ENCODE measurements at places on chromosomes 2 and 18.
A peak's percentile ranks its signal among the peaks of the same experiment; 100 is the strongest.

GRCh38 chr2:25402477-25402876, 60.8 kb upstream of the DNMT3A start:
- no peak for DNase-seq

- no peak for DNase-seq
These were observed 59.3 kb downstream of the CRACDL start for GRCh38 chr2:98876741-98877140.

- no peak for DNase-seq
These were observed 44.4 kb upstream of the SETBP1 start for GRCh38 chr18:44636241-44636640.

DNA sequence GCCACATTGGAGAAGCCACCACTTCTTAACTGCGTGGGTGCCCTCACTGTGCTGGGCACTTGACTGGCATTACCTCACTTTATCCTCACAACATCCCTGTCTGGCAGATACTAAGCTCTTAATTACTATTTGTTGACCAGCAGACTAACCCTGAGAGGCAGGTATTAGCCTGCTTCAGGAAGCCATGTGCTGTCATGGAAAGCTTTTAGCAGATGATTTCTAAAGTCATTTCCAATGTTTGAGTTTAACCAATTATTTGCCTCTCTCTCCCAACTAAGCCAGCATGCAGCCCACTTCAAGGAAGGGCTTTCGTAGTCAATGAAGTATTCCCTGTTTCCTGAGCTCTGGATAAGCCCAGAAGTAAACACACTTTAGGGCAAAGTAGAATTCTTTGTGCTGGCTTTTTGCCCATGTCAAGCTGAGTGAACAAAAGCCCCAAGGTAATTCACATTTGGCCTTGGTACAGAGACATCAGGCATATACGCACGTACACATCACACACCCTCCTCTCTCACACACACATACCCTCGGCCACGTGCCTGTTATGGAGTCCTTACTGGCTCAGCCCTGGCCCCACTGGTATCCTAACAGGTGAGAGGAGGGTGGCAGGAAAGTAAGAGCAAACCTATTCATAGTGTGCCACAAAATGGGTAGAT, 108.6 kb downstream of the C1D start:
- DNase-seq = no peak

DNA sequence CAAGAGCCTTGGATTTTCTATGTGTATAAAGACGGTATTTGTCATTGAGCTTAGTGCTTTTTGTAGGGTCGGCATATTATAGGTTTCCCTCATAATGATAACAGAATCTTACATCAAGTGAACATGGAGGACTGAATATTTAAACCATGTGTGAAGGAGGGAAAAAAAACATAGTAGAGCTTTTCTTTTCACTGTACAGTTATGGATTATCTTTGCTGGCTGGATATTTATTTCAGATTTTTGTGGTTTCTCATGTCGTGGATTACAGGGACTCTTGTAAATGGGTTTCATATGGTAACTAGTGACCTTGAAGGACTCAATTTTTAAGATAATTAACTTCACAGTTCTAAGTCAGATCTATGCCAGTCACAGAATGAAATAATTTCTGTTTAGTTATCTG, 330.2 kb upstream of the NRP2 start:
- no peak for DNase-seq

- no peak for DNase-seq
These were observed 141.7 kb upstream of the B3GNT2 start for GRCh38 chr2:62054029-62054791.

GRCh38 chr2:206693399-206694137, 24.6 kb downstream of the DYTN start:
- DNase-seq = no peak

GRCh38 chr2:60365556-60365955, 187.9 kb downstream of the BCL11A start:
- no peak for DNase-seq

- DNase-seq = no peak
These were observed 19.9 kb upstream of the BCL2L11 start for GRCh38 chr2:111100765-111101162.

DNA sequence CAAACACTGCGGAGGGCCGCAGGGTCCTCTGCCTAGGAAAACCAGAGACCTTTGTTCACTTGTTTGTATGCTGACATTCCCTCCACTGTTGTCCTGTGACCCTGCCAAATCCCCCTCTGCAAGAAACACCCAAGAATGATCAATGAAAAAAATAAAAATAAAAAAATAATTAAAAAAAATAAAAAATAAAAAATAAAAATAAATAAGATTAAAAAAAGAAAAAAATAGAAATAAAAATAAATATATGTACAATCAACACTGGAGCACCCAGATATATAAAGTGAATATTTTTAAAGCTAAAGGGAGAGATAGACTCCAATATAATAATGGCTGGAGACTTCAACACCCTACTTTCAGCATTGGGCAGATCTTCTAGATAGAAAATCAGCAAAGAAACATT, 23.8 kb upstream of the EML6 start:
- no peak for DNase-seq

- DNase-seq = no peak
These were observed 248.7 kb downstream of the SOX11 start for GRCh38 chr2:5940596-5941535.

DNA sequence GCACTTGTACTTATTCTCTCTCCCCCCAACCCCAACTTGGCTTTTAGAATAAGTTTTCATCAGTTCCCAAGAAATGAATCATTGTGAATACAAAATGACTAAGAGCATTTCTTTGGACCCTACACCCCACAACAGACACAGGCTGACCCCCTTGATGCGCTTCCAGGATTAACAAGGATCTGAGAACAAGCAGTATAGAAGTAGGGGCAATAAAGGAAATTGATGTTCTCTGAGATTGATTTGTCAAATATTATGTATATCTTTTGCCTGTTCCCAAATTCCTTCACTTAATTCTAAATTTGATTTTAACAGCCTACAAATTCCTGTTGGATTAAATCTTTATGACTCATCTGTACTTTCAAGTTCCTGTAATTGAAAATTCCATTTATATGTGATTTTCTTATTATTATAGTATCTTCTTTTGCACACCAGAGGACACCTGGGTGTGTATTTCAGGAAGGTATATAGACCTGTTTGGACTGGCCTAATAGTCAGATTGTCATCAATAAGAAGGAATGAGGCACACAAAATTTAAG, 10.2 kb upstream of the PTPN4 start:
- no peak for DNase-seq

DNA sequence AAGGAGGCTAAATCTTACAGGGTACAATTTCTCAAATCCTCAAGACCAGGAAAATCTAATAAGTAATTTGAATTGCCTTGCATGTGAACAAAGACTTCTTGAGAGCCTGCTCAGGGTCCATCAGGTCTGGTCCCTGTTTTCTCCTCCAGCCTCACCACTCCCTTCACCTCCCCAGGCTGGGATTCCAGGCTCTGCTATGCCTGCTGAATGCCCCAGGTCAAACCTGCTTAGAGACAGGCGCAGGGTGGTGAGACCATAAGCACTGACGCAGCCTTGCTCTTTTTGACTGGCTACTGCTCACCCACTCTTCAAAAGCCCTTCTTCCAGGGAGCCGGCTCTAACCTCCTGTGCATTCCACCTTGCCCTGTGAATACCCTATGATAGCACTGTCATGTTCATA, 356.4 kb upstream of the ACVR2A start:
- no peak for DNase-seq

DNA sequence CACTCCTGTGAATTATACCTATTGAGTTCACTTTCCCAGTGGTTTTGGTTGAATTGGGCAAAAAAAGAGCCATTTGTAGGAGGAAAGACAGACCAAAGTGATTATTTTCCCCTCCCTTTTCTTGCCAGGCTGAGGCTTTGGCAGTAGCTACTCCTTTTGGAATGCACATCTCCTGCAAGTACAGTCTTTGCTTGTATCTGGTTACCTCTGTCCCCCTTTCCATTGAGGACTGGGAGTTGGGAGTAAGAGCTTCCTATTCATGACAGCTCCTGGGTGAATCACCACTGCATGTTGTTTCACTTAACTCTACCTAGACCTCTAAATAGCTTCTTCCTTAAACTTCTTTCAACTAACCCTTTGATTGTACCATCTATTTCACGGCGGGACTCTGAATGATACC, 695.3 kb upstream of the ZNF804A start:
- no peak for DNase-seq

DNA sequence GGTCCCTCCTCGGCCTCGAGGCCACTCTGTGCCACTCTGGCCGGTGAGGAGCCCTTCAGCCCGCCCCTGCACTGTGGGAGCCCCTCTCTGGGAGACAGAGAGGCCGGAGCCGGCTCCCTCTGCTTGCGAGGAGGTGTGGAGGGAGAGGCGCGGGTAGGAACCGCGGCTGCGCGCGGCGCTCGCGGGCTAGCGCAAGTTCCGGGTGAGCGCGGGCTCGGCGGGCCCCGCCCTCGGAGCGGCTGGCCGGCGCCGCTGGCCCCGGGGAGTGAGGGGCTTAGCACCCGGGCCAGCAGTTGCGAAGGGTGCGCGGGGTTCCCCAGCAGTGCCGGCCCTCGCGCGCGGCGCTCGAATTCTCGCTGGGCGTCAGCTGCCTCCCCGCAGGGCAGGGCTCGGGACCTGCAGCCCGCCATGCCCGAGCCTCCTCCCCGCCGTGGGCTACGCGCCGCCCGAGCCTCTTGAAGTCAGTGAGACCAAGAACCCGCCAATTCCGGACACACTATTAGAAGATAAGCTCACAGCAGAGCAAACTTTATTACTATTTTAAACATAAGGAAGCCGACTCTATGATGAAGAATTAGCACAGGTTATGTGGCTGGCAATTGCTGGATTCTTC, 825.8 kb upstream of the FANCL start:
- no peak for DNase-seq

GRCh38 chr2:70964133-70964532, 14.3 kb upstream of the ANKRD53 start:
- no peak for DNase-seq

DNA sequence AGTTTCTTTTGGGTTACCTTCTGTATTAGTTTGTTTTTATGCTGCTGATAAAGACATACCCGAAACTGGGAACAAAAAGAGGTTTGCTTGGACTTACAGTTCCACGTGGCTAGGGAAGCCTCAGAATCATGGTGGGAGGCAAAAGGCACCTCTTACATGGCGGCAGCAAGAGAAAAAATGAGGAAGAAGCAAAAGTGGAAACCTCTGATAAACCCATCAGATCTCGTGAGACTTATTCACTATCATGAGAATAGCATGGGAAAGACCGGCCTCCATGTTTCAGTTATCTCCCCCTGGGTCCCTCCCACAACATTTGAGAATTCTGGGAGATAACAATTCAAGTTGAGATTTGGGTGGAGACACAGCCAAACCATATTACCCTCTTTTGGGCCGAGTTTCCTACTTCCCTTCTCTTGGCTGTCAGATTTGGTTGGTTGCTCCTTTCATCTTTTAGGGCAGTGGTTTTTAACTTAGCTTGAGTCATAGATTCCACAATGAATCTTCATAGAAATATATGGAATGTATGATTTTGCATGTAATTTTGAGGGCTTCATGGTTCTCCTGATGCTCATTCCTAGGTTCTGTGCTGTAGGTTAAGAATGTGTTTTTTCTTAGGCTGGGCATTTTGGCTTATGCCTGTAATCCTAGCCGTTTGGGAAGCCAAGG, 44.2 kb downstream of the CEP192 start:
- no peak for DNase-seq

DNA sequence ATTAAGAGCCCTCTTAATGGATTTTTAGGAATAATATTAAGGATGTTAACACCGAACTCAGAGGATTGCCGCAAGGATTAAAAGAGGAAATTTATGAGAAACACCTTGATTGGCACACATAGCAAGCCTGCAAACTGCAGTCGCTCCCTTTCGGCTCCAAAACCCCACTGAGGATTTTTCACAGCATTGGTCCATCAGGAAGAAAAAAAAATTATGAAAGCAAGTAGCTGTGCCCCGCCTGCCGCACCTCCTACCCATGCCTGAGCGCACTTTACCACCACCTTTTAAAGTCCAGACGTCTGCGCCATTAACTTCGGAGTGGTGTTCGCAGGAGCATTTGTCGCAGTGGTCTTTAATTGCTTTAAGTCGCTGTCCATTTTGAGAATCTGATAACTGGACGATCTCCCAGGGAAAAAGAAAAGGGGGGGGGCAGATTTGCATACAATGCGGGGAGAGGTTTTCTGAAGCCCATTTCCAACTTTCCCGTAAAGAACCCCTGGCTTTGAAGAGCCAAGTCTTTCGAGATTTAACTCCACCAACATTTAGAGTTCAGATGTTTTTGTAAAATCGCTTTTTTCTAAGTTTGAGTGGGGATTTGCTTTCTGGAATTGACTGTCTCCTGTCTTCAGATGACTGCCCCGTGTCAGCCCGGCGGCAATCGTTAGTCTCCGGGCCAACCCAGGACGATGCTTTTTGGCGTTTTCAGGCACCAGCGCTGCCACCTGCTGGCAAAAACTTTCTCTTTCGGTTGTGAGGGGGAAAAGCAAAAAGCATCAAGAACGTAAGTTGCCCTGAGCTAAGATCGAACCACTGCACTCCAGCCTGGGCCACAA, 913 bp upstream of the TRABD2A start:
- DNase-seq = peak; percentile 64

- no peak for DNase-seq
These were observed 22.6 kb downstream of the BCL2L11 start for GRCh38 chr2:111143107-111143842.

- no peak for DNase-seq
These were observed 67.7 kb downstream of the MCFD2 start for GRCh38 chr2:46847726-46848412.

- no peak for DNase-seq
These were observed 44.0 kb downstream of the ATP6V1C2 start for GRCh38 chr2:10765461-10765860.

DNA sequence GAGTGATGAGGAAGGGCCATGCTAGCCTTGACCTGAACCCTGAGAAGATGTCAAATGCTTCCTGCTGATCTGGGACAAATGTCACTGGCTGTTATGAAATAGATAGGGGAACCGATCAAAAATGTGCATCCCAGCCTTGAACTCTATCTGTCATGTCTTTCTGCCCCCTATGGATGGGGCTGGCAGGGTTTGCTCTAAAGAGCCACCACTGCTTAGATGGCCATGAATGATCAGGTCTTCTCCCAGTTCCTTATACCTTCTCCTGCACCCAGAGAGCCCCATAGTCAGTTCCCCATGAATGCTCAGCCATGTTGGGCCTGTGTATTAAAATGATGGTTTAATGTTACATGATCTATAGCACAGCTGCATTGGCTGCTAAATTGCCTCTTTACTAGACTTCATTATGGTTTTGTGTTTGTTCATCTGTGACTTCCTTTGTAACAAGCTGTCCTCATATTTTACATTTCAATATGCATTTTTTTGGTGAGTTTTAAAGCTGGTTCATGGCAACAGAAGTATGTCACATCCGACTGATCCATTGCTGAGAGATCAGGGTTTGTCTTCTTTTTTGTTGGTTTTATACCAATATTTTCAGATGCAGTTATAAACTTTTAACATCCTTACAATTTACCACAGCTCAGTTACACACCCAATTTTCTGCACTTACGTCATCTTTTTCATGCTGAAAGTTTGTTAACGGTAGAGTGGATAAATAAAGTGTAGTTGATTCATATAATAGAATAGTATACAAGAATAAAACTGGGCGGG, 56.3 kb upstream of the SMAD2 start:
- no peak for DNase-seq
